Stimulated activated CD4-positive, alpha-beta T cell treated with anti-CD3 and anti-CD28 coated beads, Interleukin-4, amount 100 ng/mL, for 24 hours (primary cell): ENCODE measurements at places on chromosomes 3 and 15.

DNA sequence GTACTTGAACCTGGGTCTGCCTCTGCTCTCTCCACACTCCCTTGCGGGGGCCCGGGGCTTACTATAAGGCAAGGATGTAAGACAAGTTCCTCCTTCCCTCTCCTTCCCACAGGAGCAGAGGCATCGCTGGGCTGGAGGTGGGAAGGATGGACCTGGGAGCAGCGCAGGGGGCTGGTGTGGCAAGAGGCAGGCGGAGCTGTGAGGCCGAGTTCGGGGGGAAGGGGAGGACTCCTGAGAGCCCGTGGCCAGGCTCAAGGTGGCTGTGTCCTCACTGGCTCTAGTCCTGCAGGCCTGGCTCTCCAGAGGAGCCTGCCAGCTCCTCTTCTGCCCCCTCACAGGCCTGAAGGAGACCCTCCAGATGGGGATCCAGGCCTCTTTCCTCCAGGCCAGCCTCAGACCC is 1.0 kb upstream of the NR2E3 start:
- DNase-seq: no peak

DNA sequence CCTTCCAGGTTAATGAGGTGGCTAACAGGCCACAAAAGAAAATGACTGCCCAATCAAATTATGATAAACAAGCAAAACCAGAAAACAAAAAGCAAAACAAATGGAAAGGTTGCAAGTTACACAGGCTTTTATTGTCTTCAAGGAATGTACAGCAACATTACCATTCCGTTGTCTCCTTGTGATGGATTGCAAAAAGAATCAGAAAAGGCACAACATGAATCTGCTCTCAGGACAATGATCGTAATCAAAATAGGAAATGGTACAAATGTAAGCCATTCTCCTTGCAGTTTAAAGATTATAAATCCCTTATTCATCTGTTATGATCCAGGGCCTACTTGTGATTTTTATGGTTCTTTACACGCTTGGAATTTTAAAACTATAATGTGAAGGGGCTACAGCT is 125.8 kb downstream of the ECT2 start:
- no peak for DNase-seq

DNA sequence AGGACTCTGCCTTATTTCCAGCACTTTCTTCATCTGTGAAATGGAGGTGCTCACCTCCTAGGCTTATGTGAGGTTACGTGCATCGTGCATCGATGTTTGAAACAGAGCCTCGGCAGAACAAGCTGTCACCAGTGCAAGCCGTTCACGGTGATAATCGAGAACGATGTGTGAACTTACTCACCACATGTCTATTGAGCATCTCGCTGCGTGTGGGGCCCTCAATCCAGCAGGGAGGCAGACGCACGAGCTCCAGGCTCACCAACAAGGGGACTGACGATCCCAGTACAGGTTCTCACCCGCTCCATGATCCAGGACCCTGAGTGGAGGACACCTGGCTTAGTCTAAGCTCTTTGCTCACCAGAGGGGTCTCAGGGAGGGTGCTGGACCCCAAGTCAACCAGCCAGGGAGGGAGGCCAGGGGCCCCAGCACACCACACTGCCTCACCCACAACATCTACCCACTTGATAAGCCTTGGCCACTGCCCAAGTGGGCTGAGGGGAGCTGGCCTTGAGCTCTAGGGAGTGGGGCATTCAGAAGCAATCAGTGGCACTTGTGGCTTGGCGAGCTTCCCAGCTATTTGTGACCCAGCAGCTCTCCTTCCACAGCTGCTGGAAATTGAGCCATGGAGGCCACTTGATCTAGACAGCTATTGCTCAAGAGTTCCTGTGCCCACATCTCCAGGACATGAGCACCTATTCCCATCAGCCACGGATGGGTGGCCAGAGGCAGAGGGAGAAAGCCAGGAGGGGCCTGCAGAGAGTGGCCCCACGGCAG is 34.4 kb upstream of the SLC6A1 start:
- no peak for DNase-seq

- DNase-seq: no peak
These were observed 25.8 kb downstream of the GREM1 start for GRCh38 chr15:32743411-32744140.

GRCh38 chr3:100844063-100844936 is 135.0 kb downstream of the TFG start:
- DNase-seq: no peak

- DNase-seq: no peak
These were observed 31.4 kb upstream of the TIPARP start for GRCh38 chr3:156642750-156643728.

DNA sequence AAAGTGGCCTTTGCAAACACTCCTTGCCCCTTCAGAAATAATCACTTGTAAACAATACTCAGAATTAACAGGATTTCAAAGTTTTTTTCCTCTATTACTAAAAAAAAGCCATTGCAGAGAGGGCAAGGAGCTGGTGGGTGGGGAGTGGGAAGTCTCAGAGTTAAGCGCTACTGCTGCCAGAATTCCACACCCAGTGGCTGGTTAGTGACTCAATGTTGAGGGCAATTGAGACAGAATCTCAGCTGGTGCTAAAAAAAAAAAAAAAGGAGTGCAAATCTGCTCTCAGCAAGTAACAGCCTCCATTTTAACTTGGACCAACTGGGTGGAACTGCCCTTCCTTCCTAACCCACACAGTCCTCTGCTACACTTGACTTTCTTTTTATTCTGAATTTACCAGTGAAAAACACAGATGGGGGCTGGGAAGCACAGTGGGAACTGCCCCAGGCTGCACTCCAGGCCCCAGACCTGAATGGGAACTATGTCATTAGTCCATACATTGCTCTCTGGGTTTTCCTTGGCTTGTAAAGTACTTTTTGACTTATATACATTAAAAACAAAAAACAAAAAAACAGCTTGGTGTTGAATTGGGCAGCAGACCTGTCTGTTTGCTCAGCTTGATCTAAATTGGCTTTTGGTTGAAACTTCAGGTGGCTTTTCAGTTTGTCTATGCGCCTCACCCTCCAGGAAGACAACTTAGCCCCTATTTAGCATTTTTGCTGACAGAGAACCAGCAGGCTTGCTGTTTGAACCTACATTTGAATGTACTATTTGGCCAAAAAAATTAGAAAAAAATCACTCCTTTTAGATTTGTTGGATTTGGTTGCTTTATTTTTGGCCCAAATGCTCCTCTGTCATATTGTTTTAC is 357.8 kb upstream of the TBL1XR1 start:
- DNase-seq: no peak

- DNase-seq: no peak
These were observed 62.0 kb upstream of the MYZAP start for GRCh38 chr15:57529748-57530147.

GRCh38 chr3:193040836-193041672 is 123.4 kb upstream of the MB21D2 start:
- no peak for DNase-seq

- no peak for DNase-seq
These were observed 1011.9 kb downstream of the VGLL3 start for GRCh38 chr3:85979034-85979433.

DNA sequence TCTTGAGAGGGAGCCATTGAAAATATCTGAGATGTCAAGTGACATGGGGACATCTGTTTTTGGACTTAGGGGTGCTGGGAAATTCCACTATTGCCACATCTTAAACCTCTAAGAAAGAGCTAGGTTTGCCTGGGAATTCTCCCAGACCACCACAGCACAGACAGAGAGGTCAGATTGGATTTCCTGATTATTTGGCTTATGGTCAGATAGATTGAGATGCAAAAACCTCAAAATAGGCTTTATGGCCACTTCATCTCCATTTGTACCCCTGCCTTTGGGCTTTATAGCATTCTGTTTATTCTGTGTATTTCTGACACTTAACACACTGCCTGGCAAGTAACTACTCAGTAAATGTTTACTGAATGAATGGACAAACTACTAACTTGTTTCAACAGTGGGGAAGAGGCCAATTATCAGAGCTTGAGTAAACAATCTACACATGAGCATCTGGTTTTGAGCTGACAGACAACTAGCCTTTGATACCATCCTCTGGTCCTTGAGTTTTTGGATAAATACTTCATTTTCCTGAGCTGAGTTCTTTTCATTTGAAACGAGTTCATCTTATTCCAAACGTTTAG is 81.8 kb downstream of the TP63 start:
- no peak for DNase-seq

- DNase-seq: no peak
These were observed 9.6 kb upstream of the LRRC2 start for GRCh38 chr3:46575577-46576222.

DNA sequence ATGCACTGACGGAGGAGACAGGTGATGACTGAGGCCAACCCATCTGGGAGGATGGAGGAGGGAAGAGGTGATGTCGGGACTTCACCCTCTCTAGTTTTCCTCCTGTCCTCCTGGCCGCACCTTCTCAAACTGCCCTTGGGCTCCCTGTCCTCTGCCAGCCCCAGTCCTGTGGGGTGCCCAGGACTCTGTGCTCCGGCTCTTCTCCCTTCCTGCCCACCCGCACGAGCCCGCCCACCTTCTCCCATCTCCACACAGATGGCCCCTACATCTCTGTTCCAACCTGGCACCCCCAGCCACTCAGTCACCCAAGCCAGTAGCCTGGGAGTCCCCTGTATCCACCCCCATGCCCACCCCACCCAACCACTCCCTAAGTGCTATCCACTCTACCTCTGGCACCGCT is 206.7 kb upstream of the LINGO1 start:
- no peak for DNase-seq

GRCh38 chr15:41620536-41621199 is 39.5 kb upstream of the MGA start:
- no peak for DNase-seq

DNA sequence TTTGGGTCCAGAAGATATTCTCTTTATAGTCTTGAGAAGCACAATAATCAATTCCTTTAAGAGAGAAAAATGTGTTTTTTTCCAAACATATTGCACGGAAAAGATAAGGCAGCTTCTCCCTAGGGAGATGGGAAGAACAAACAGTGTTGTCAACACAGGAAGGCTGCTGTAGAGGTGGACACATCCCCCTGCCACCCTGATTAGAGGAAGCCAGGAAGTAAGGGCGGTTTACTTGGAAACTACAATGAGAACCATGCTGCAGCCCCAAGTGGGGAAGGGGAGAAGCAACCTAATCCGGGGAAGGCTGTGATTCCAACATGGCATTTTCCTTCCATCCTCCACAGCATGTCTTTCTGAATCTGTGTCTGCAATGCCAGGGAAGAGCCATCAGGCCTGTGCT is 256.9 kb upstream of the TGFBR2 start:
- no peak for DNase-seq

DNA sequence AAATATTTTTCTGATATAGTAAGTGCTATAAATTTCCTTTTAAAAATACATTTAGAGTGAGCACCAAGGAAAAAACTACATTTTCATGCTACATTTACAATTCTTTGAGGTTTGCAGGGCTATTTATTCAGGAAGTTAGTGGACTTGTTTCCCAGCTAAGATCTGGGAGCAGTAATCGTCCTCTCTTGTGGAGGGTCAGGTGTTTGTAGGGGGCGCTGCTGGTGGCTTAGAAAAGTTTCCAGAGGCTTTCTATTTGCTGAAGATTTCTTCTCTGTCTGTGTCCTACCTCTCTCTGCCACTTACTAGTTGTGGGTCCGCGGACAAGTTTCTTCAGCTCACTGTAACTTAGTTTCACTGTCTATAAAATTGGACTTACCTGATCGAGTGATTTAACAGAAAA is 163.9 kb downstream of the PEX5L start:
- DNase-seq: no peak

DNA sequence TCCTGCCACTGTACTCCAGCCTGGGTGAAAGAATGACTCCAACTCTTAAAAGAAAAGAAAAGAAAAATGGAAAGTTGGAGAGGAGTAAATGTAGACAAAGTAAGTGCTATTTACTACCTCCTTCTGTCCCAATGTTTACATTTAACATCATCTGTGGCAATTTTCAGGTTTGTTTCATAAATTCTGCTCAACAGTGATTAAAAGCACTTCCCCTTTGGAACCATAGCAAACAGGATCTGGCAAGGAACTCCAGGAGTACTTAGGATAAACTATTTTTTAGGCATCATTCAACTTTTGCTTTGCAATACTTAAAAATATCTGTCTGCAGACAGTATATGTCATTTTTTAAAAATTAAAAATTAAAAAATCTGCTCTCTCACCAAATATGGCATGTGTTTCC is 5.5 kb upstream of the CX3CR1 start:
- no peak for DNase-seq

DNA sequence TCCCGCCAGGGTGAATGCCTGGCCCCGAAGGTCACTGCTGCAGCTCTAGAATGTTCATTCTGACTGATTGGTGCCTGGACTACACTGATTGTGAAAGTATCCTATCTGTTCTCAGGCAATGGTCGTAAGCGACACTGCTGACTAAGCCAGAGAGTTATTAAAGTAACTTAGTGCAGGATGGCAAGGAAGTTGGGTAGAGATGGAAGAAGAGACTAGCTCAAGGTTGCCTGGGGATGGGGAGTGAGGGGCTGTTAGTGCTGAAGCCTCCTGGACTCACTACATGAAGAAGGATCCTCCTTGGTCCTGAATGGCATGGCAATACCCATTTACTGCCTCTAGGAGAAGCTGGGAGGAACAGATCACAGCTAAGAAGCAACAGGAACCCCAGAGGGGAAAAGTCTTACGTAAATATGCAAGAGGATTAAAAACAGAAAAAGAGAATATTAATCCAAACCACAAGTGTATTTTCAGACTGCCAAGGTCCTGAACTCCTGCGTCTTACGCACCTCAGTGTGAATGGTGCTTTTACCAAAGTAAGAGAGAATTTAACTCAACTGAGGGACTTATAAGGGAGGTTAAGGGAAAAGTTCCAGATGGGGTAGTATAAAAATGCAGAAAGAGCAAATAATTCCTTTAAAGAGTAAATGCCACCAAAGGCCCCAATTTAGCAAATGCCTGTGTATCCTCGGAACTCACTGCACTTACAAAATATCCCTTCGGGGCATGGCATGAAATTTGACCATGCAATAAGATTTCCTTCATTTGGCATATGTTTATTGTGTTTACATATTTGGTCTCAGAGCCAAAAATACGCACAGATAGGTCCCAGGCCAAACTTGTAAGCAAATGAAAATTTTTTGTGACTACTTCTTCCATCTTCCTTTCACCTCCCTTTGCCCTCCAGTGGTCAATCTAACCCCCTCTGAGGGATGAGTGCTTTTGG is 64.0 kb upstream of the DGKG start:
- no peak for DNase-seq

- no peak for DNase-seq
These were observed 92.0 kb downstream of the MTHFS start for GRCh38 chr15:79804838-79805237.

DNA sequence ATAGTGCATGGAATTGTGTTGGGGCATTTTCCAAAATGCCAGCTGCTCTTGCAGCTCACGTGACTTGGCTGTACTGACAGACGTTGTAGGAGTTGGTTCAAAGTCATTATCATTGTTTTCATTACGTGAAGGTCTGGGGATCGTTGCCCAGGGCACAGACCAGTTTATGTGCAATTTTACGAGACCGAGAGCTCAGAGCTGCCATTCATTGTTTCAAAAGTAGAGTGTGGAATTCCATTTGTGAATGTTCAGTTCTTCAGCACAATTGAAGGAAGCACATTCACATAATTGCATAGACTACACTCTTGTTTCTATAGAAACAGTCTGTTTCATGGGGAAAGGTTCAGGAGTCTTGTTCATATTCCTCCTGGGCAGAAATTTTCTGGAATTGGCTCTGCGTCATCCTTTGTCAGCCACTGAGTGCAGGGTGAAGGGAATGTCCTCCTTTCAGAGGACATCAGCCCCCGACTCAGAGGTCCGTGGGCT is 54.5 kb downstream of the GABRG3 start:
- no peak for DNase-seq
